Right renal pelvis (tissue), 4 donors: ENCODE measurements at places on chromosomes 5 and 9. TPM values are rescaled to one million over a fixed set of nuclear protein-coding genes. Genes with fewer than 3 reads are reported as not detected.

DNA sequence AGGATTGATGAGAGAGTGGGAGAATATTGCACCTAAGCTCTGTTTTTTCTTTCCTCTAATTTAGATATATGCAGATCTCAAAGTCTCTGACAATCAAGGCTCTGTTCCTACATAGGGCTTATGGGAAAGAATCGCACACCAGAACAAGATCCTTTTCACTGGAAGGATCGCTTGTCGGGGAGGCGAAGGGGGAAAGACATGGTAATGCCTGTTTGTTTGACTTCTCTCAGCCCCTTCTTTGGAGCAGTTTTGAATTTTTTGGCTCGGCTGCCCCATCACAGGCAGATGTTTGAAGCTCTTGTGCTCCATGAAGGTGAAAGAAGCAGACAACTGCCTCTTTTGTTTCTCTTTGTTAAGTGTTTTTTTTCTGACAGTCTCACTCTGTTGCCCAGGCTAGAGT, 599.9 kb upstream of the ZNF608 start:
- DNase-seq, result no peak

GRCh38 chr5:109291090-109291489, 118.7 kb downstream of the PJA2 start:
- DNase-seq, result no peak

GRCh38 chr5:38695021-38695958, 138.8 kb upstream of the LIFR start:
- DNase-seq, result no peak

EPB41L4B gene
- 13.8 TPM for polyA plus RNA-seq

DNA sequence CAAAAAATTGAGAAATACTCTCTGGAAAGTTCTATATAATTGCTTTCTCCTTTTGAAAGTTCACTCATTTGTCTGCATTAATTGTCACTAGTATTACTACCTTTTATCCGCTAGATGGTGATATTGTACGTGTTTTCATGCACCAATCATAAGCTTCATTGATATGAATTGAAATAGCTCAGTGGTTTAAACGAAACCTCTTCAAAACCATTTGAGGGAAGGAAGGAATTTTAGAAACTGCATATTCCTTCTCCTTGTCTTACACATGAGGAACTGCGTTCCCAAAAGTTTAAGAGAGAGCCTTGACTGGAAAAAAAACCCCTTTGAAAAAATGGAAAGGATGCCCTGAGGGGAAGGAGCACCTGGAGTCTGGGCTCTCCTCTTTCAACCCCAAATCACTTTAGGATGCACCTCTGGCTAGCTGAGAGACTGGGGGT, 98.6 kb downstream of the YTHDC2 start:
- peak; percentile 15 for DNase-seq
